ENCODE measurements at places on chromosomes 2 and 18.

- DNase-seq = peak; percentile 7
Observed at GRCh38 chr2:97730245-97730644, 16.9 kb downstream of the ZAP70 start.

GRCh38 chr18:29313312-29313711, 1136.4 kb upstream of the CDH2 start:
- DNase-seq = no peak

DNA sequence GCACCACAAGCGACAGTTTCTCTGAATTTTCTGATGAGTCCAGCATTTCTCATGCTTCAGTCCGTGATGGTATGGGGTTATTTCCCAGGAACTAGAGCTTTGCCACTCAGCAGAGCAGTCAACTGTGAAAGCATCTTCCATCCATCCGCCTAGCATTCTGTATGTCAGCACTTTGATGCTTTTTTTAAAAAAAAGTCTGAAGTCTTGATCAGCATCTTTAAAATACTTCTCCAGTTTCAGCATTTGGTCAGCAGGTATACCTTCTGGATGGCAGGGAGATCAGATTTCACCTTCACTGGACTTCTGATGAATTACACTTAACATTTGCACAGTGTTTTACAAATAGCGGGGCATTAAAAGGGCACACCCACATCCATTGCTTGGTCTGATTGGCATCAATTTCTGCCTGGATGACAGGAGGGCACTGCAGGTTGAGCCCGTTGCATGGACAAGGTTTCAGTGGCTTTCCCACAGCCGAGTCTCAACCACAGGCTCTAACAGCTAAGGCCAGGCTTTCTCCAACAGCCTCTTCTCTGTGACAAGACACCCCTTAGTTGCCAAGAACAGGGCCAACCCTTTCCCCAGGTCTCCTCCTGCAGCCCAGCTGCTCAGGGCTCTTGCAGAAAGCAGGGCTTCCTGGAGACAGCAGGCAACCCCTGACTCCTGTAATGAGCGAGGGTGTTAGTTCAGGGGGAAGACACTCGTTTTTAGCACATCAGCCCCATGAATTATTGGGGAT, 54.0 kb downstream of the EMILIN2 start:
- no peak for DNase-seq

- DNase-seq = no peak
Observed at GRCh38 chr2:204530464-204530805, 14.8 kb upstream of the PARD3B start.

DNA sequence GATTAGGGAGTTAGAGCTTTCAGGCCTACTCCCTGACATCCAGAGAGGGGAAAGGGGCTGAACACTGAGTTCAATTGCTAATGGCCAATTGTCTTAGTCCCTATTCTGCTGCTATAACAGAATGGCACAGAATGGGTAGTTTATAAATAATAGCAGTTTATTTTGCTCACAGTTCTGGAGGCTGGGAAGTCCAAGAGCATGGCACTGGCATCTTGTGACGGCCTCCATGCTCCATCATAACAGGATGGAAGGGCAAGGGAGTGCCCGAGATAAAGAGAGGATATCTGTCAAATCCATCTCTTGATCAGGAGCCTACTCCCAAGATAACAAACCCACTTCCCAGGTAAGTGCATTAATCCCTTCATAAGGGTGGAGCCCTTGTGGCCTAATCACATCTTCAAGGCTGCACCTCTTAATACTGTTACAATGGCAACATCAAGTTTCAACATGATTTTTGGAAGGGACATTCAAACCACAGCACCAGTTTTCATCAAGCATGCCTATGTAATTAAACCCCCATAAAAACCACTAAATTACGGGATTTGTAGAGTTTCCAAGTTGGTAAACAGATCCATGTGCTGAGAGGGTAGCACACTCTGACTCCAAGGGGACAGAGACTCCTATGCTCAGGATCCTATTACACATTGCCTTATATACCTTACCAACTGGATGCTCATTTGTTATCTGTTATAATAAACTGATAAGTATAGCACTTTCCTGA, 44.6 kb downstream of the BAZ2B start:
- no peak for DNase-seq

GRCh38 chr18:321865-322467, 54.1 kb upstream of the THOC1 start:
- DNase-seq = no peak

- no peak for DNase-seq
Observed at GRCh38 chr2:47083886-47084687, 71.0 kb downstream of the STPG4 start.
